ENCODE measurements at places on chromosomes 4 and X.
A peak's percentile ranks its signal among the peaks of the same experiment; 100 is the strongest.

DNA sequence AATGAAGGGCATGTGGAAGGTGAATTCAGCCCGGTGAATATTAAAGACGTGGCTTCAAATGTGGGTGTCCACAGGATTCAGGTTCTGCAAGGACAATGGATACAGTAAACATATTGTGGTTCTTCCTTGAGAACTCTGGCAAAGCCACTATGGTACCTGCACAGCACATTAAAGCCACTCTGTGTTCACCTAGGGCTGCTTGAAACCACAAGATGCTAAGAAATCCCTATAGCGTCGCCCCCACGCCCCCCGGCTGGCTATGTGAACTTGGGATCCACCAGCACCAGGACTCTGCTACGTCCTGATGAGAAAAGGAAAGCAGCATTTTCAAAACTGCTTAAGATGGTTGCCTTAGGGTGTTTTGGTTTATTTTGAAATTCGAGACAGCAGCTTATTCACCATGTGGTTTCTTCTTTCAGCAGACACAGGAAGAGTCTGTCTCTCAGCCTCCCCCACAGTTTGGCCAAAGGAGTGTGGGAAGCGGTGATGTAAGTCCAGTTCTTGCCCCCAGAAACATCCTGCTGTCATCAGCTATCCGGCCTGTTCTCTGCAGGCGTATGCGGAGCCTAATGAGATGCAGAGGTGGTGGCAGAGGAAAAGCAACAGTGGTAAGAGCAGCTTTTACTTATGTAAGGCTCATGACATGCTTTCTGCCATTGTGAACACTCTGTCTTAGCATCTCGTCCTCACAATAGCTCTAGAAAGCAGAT lies 111.5 kb downstream of the AFAP1 start:
- no peak for DNase-seq

DNA sequence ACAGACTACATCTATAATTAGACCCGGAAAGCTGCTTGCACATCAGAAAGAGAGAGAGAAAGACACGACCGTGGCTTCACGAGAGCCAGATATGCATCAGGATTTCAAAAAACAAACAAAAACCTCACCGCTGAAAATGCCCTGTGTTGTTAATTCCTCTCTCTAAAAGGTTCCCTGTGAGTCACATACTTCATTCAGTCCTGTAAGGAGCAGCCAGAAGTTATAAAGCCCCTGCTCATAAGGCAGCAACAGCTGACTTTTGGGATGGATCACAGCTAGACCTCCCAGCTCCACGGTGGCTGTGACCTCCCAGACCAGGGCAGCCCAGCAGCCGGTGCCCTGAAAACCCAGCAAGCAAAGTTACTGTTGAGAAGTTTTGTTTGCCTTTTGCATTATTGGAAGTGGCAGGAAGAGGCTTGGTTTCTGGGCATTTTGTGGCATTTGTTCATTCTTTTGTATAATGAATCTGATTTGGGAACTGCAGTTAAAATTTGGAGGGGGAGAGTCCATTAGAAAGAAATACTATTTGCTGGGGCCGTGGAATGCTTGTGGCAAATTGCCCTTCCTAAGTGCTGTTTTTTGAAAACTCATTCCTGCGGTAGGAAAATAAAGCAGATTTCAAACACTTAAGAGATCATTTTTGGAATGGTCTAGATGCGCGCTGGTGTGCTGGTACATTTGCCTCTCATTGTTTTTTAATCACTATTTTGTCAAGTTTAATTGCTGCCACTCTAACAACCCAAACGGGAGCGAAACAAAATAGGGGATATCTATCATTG lies 520.4 kb downstream of the BCOR start:
- DNase-seq: no peak

DNA sequence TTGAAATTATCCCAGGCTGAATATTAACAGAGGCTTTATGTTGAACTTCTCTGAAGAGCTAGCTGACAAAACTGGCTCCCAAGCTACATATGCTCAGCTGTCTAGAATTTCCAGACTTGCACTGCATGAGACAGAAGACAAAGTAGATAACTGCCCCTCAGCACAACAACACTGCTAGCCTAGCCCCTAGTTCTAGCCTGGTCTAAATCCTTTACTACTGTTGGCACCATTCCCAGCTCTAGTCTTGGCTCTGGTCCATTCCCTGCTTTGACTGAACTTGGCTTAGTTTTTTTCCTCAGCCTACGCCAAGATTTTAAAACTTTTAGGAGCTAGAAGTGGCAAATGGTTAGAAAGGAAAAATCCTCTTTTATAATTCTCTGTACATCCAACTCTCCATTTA lies 7.6 kb upstream of the OPHN1 start:
- DNase-seq: no peak

DNA sequence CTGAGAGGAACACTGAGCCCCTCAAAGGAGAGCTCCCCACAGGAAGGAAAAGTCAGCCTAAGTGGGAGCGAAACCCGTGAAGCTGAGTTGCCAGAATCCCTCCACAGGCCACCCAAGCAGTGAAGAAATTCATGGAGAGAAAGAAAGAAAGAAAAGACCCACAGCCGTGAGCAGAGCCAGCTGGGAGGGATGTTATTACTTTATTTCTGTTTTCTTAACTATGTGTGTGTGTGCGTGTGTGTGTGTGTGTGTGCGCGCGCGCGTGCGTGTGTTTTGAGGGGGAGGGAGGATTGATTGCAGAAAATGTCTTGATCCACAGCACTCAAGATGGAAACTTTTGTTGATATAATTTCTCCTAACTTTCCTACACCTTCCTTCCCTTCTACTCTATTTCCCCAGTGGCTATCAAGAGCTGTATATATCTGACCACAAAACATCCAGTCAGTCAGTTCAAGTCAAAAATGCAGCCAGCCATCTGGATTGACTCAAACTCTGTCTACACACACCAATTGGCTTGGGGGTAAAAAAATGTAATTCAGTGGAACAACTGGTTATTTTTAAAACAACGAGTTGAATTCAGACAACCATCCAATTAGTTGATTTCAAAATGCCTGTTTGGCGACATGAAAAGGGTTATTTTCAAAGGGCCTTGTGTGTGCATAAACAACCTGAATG lies 13.8 kb upstream of the GPC3 start:
- no peak for DNase-seq

- no peak for DNase-seq
Observed at GRCh38 chr4:147361726-147362125, 119.2 kb upstream of the EDNRA start.

DNA sequence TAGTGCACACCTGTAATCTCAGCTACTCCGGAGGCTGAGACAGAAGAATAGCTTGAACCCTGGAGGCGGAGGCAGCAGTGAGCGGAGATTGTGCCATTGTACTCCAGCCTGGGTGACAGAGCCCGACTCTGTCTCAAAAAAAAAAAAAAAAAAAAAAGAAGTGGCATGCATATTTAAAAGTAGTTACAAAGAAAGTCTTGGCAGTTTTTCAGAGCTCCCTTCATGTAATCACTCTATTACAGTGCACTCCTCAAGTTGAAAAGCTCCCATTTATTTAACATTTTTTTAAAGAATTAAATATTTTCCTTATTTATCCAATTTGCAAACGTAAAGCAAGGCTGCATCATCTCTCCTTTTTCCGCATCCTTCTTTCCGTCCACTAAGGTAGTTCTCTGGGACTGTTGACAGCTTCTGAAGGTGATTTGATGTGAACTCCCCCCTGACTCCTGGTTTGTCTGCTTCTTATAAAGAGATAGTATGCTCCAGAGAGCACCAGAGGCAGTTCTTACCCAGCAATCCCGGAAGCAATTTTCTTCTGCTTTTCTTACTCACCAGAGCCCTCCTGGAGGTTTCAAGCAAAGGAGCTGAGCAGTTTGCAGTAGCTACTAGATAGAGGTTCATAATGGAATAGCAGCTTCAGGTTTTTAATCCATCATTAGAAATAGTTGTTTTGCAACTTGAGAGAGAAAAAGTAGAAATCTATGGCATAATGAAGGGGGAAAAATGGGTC lies 151.0 kb downstream of the PALLD start:
- no peak for DNase-seq

DNA sequence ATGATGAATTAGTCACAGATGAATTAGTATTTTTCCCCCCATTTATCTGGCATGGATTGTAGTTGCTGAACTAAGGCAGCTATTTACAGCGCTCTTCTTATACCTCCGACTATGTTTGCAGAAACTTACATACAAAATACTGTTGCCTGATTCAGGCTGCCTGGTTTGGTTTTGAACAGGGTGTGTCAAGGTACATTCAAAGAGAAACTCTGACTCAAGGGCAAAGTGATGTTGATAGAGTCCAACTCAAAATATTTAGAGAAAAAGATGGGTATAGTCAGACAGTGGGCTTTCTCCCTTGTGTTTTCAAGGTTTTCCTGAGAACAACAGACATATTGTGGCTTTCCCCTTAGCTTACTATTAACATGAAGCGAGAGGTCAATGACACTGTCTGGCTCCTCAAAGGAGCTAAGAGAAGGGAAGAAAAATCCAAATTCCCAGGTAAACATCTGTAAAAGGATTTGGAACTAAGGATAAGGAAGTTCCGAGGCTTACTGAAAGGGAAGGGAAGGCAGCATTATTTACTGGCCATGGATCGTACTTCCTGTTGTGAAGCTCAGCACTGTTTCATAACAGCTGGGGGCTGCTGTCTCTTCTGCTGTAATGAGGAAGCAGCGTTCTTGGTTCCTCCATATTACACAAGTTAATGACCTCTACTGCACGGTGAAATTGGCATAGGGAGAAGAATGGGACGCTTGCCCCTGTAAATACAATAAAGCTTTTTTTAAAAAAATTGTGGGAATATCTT lies 30.9 kb downstream of the FAM9C start:
- no peak for DNase-seq

DNA sequence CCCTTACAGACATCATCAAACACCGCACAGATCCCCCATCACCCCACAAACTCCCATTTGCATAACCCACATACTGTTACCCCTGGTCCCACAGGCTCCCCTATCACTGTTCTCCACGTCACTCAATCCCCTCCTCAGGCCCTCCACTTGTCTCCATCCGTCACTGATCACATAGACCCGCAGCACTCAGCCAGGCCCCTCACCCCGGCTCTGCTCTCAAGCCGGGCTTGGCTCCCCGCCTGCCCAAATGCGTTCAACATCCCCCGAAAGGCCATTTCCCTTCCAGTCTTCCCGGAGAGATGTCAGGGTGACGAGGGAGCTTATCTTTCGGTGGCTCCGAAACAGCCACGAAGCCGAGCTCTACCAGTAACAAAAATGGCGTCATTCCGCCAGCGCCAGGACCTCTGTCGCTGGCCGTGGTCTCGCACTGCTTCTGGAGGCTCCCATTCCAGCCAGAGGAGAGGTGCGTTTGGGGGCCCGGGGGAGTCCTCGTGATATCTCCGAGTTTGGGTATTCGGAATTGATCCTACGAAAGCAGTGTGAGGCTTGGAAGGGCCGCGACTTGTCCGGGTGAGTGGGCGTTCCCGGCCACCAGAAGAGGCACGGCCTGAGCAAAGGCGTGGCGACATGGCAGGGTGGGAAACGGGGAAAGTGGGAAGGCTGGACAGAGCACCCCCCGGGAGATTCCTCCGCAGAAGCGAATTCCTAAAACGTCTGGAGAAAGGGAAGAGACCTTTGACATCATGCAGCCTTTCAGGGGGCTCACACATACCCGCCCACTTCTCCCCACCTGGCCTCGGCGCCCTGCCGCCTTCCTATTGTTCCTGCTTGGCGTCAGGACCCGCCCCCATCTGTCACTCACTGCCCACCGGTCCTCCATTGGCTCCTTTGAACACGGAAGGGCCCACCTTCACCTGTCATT lies at the start of gene ZNF630:
TSS of gene ZNF630 (minus strand) at position 577 of the 922 bp plus-strand sequence. CDS start 4,754 bp downstream, outside the sequence.
- peak; percentile 24 for DNase-seq
